GM12878 (cell line): ENCODE measurements at places on chromosomes 6 and 20. TPM values are rescaled to one million over a fixed set of nuclear protein-coding genes. Genes with fewer than 3 reads are reported as not detected.

The PRICKLE4 gene
- 0.37 TPM in 1 of 2 replicates, not detected in the other for total RNA-seq

The AKAP7 gene
- total RNA-seq: 0.21 and 0.33 TPM in 2 replicates

The RTEL1 gene
- 29.5 and 37.2 TPM in 2 replicates for total RNA-seq

The FAM83C gene
- total RNA-seq: not detected in 2 replicates

The GNMT gene
- 0.74 and 1.2 TPM in 2 replicates for total RNA-seq

The SLC17A1 gene
- total RNA-seq: not detected in 2 replicates

The OPRM1 gene
- total RNA-seq: not detected in 2 replicates

The CRISP2 gene
- not detected in 2 replicates for total RNA-seq

The C6orf163 gene
- 1.3 and 1.4 TPM in 2 replicates for total RNA-seq
